ENCODE measurements at places on chromosomes 4 and X.

DNA sequence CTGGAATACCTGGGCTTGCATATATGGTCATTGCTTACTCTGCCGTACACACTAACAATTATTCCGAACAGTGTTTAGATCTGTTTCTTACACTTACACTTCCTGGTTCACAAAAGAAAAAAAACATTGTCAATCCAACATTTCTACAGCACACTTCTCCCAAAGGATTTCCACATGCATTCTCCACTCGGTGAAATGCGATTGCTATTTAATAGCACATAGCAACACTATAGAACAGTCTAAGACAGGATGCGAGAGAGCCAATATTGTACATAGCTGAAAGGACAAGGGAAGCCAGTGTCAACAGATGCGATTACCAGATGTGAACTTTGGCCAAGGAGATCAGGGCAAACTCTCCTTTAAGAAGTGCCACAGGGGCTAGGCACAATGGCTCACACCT lies 220.7 kb upstream of the GPC4 start:
- DNase-seq: no peak

GRCh38 chr4:25258980-25259578 lies 25.2 kb downstream of the PI4K2B start:
- DNase-seq: no peak

DNA sequence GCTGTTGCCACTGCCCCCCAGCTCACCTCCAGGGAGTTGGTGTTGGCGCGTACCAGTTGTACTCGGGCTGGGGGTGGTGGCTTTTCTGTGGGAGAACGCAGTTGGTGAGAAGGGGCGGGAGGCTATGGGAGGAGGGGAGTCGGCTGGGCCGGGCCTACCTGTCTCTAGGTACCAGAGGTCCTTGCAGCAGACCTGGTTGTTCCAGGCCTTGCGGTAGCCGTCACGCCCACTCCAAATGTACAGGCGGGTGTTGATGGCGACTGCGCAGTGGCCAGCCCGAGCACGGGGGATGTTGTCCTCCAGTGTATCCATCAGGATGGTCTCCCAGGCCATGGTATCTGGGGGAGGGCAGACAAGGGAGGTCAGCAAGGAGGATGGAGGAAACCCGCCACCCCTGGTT lies 11.5 kb downstream of the HCFC1 start:
- no peak for DNase-seq

GRCh38 chrX:129741880-129742758 lies 3.3 kb downstream of the XPNPEP2 start:
- no peak for DNase-seq

- no peak for DNase-seq
Observed at GRCh38 chr4:14924812-14925344, 77.4 kb upstream of the CPEB2 start.

GRCh38 chr4:6965329-6965728 lies 55.7 kb downstream of the TBC1D14 start:
- DNase-seq: no peak

DNA sequence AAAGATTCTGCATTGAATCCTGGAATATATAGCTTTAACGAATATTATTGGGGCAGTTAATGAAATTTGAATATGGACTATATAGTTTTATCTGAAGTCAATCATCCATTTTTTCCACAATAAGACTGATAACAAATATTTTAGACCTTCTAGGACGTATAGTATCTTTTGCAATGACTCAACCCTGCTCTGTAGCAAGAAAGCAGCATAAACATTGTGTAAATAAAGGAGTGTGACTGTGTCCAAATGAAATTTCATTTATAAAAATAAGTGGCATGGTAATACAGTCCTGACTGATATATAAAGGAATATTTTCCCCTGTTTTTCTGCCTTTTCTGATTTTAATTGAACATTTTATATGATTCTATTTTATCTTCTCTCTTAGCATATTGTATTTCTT lies 947.7 kb upstream of the SLIT2 start:
- DNase-seq: no peak

GRCh38 chr4:156487107-156487506 lies 484.5 kb downstream of the PDGFC start:
- DNase-seq: no peak

GRCh38 chrX:106726485-106727437 lies at the start of gene RNF128:
RNF128 (plus strand) TSS chrX:106726701; CDS start chrX:106726914, 213 bp downstream.
- no peak for DNase-seq

- DNase-seq: no peak
Observed at GRCh38 chrX:118579417-118579816, 83.8 kb downstream of the DOCK11 start.

- DNase-seq: peak; percentile 34
Observed at GRCh38 chr4:10457255-10457801, at the start of gene ZNF518B. ZNF518B (minus strand) TSS chr4:10457426; CDS start chr4:10446328, 11,098 bp downstream.
